NCI-H345 (cell line): ENCODE measurements at places on chromosomes 2 and 18.

DNA sequence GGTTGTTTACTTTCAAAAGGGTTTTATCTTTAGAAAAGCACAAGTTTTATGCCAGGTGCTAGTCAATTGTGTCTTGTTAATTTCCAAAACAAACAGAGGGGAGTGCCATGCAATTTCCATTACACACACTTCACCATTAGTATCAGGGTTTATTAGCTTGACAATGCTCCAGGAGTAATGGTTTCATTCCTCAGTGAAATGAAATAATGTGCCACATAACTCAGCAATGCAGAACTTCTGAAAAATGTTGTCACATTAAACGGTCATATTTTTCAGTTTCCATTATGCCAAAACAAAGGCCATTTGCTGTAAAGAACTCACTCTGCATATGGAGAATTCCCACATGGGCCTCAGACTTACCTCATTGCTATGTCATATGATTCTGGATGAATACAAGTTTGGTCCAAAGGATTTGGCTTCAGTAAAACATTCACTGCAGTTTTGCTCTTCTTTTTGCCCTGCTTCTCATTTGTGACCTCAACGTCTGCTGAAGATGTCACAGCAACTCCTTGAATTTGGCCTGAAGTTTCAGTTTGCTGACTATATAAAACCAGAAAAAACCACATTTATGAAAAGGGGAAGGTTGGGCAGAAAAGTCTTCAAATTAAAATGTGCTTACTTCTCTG is 198.2 kb downstream of the SRBD1 start:
- DNase-seq: no peak

GRCh38 chr2:9779596-9780264 is 63.5 kb upstream of the TAF1B start:
- DNase-seq: no peak

- DNase-seq: no peak
Observed at GRCh38 chr2:37742286-37742685, 70.8 kb upstream of the CDC42EP3 start.

DNA sequence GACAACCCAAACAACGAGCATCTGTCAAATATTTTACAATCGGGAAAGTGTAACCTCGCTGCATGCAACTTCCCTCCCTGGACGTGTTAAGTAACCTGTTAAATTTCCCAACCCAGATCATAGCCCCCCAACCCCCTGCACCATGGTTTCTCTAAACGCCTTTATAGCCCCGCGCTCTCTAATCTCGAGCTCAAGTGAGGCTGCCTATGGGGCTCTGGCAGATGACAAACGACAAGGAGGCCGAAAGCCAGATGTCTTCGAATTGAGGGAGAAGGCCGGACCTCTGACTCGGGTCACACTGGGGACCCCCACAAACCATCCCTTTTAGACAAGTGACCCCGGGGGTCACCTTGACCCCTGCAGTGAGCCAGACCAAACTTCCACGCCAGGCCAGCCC is 526 bp downstream of the COX7A2L start:
- no peak for DNase-seq

DNA sequence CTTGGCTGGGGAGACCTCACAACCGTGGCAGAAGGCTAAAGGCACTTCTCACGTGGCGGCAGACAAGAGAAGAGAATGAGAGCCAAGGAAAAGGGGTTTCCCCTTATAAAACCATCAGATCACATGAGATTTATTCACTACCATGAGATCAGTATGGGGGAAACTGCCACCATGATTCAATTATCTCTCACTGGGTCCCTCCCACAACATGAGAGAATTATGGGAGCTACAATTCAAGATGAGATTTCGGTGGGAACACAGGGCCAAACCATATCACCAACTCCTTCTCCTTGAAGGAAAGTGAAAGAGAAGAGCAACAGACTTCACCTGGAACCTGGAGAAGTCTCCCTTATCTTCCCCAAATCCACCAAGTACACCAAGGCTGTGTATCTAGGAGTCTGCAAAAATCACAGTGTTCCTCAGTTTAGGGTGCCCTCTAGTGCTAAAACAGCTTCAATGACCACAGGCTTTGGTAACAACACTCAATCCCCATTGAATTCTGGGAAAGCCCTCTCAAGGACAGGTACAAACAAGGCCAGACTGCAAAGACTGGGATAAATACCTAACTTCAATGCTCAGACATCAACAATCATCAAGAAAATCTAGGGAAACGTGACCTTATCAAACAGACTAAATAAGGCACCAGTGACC is 148.8 kb upstream of the SRD5A2 start:
- peak; percentile 23 for DNase-seq

DNA sequence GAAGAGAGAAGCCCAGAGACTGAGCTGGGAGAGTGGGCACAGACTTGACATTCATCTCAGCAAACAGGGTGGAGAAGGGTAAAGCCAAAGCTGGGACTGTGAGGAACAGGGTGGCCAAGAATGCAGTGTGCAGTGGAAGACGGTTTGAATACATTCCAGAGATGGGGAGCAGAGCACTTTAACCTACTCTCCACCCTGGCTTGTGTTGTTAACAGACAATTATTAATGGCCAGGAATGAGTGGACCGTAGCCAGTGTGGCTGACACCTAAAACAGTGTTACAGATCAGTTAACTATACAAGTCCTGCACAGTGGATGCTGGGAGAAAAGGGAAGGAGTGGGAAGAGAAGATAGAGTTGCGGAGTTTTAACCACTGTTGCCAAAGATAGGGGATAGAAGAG is 7.4 kb upstream of the NAB1 start:
- no peak for DNase-seq

DNA sequence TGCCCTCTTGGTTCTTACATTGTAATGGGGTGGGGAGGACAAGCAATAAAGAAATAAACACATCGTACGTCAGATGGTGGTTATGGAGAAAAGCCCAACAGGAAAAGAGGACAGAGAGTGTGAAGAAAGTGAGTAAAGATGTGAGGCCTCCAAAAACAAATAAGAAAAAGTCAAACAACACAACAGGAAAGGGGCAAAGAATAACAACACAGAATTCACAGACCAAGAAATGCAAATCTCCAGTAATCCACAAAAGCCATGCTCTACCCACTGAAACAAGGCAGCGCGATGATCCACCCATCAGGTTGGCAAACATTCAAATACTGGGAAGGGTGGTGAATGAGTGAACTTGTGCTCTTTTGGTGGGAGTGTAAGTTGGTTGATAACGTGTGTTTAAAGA is 16.7 kb upstream of the DUSP2 start:
- no peak for DNase-seq

- DNase-seq: no peak
Observed at GRCh38 chr2:207417301-207417718, 112.5 kb upstream of the CREB1 start.

DNA sequence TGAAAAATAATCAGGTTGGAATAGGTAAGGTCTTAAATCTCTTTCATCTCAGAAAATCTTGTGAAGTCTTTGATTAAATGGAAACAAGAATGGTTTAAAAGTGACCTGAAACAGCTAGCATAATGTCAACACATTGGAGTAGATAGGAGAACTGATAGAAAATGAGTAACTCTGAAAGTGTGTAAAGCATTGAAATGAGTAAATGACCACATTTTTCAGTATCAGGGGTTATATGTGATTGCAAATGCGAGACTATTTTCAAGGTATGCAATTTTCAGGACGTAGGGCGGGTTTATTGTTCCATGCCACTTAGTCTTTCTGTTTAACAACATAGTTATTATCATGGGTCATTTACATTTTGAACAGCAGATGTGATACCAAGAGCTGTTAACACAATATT is 1383.2 kb downstream of the LRP1B start:
- DNase-seq: no peak

- DNase-seq: no peak
Observed at GRCh38 chr2:130808482-130809268, 28.0 kb upstream of the ARHGEF4 start.

DNA sequence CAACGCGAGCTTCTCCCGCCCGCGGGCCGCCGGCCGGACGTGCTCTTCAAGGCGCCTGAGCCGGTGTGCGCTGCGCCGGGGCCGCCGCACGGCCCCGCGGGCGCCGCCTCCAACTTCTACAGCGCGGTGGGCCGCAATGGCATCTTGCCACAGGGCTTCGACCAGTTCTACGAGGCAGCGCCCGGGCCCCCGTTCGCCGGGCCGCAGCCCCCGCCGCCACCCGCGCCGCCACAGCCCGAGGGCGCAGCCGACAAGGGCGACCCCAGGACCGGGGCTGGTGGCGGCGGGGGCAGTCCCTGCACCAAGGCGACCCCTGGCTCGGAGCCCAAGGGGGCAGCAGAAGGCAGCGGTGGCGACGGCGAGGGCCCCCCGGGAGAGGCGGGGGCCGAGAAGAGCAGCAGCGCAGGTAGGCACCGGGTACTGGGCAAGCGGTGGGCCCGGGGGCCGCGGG is 676 bp downstream of the HOXD11 start:
- DNase-seq: peak; percentile 23

GRCh38 chr2:60386436-60386835 is 167.0 kb downstream of the BCL11A start:
- no peak for DNase-seq

GRCh38 chr18:72376256-72376655 is 167.9 kb downstream of the CBLN2 start:
- no peak for DNase-seq

GRCh38 chr18:48951448-48952286 is 902 bp upstream of the SMAD7 start:
- DNase-seq: peak; percentile 85

GRCh38 chr2:49753344-49753985 is 599.1 kb upstream of the FSHR start:
- no peak for DNase-seq

- no peak for DNase-seq
Observed at GRCh38 chr2:226414335-226414734, 385.3 kb downstream of the IRS1 start.

DNA sequence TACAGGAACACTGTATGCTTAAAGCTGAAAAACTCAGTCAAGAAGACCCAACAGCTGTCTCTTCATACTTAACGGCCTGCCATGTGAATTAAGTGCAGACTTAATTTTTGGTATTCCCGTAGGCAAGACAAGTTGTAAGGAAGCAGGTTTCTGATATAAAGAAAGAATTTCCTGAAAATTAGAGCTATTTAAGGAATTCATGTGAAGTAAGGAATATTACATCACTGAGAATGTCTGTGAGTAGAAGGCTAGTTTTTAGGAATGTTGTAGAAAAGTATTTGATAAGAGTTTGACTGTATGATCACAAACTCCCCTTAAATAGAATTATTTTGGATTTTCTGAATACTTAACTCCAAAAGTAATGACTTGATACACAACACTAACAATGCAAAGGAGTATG is 51.0 kb downstream of the WDR33 start:
- no peak for DNase-seq

DNA sequence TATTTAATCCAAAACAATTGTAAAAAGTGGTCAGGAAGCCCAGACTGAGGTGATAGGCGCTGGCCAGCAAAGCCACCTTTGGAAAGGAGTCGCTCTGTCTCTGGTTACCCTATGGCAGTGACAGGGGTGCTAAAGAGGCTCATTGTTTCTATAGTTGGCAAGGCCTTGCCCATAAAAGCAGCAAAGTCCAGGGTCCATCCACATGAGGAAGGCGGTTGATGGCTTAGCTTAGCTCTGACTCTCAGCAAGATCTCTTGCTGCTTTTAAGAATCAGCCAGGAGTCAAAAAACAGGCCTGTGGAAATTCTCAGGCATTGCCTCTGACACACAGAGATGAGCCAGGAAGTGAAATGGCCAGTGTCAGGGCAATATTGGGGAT is 57.8 kb upstream of the CYP26B1 start:
- no peak for DNase-seq

GRCh38 chr2:111199840-111200239 is 79.1 kb downstream of the BCL2L11 start:
- peak; percentile 41 for DNase-seq

- peak; percentile 39 for DNase-seq
Observed at GRCh38 chr18:32530947-32531651, 60.4 kb upstream of the GAREM1 start.

GRCh38 chr2:197596766-197597165 is 78.6 kb downstream of the RFTN2 start:
- DNase-seq: no peak

DNA sequence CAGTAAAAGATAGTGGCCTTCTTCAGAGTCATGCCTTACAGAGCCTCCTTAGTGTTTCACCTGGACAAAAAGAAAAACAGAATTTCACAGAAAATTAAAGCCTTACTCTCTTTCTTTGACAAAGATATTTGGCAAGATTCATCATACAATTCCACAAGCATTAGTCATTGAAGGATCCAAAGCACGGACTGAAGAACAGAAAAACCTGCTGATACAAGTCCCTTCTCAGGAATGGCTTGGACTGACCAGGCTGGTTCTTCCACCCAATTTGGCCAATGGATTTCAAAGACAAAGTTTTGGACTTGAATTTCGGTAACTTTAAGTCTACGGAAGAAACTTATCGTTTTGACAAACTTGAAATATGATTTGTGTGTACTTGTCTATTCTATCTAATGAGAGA is 39.1 kb upstream of the GALNT3 start:
- no peak for DNase-seq

DNA sequence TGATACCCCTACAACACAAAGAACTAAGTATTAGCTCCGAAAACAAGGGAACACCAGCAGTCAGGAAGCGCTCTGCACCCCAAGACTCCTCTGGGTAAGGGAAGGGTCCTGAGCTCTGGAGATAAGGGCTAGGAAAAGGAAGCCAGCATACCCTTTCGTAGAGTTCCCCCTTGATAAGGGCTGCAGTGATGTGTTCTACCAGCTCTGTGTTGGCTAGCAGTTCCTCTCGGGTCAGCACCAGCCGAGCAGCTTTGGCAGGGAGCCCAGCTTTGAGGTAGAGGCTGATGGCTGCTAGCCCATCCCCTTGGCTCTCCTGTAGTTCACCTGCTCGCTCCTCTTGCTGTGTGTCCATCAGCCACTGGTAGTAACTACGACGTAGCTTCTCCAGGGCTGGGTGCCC is 18.9 kb downstream of the KRTCAP3 start:
- DNase-seq: no peak

DNA sequence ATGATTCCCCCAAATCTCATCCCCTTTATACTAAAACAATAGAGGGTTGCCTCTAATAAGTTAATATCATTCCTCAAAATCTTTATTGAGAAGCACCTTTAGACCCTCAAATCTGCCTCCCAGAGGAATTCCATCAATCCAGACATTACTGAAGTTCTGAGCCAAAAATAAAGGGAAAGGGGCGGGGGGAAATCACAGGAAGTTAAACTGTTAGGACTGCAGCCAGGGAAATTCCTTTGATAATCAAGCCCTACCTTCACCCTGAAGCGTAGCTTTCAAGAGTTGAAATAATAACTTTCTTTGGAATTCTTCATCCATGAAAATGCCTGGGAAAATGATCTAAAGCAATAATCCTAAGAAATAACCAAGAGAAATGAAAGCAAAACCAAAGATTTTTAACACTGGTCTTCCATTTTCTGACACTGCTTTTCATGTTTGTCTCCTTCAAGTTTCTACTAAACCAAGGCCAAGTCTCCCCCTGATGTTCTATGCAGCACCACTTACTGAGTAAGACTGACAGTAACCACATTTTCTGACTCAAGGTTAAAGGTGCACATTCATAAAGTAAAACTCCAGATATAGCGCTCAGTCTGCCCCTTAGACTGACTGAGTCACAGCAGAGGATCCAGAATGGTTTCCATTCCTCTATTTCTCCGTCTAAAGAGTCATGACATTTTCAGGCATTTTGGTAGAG is 78.2 kb downstream of the TCF4 start:
- DNase-seq: no peak
